ENCODE measurements at places on chromosomes 1 and 21. TPM values are rescaled to one million over a fixed set of nuclear protein-coding genes. Genes with fewer than 3 reads are reported as not detected.

ARHGAP30 gene
- 272 TPM for total RNA-seq

RNF115 gene
- 26.7 TPM for total RNA-seq

NEK2 gene
- total RNA-seq = 0.78 TPM

GRHL3 gene
- not detected for total RNA-seq

GPATCH2 gene
- 11.7 TPM for total RNA-seq

ADGRL2 gene
- not detected for total RNA-seq

DNASE2B gene
- not detected for total RNA-seq

AMY2B gene
- 31.7 TPM for total RNA-seq

NPPB gene
- total RNA-seq = not detected

DYNLT5 gene
- total RNA-seq = not detected

GRCh38 chr1:2982615-2983318 lies 38.5 kb upstream of the ACTRT2 start:
- peak; percentile 8 for DNase-seq
- H3K4me3 ChIP-seq = no peak overlapping the region
- H3K27me3 ChIP-seq = no peaks in the 10 kb centered on the region

DNA sequence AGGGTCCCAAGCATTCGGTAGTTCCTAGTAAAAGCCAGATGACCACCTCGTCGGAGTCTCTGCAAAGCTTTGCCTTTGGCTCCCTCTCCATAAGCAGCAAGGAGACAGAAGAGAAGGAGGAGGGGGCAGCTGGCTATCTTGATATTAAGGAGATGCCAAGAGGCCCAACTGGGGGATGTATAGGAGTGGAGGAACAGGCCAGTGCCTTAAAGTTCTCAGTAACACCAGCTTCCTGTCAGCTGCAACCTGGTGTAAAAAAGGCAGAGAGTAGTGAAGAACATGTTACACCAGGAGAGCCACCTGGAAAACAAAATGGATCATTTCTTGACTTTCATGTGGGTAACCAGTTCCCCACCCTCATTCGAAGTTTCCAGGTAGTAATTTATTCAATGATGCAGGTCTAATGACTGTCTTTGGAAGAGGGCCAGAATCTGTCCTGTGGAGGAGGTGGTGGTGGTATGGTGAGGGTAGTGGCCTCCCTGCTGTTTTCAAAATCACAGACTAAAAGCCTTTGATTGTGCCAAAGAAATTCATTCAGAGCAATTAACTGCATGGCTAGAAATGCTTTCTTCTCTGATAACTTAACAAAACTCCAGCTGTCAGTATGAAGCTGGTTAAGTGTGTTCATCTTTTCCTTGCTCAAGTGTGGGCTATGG lies 27.3 kb downstream of the TMEM200B start:
- H3K36me3 ChIP-seq = peaks cover 35% of the 10 kb centered on the region
- no peak overlapping the region for H3K27ac ChIP-seq
- no peaks in the 10 kb centered on the region for H3K27me3 ChIP-seq
- no peaks in the 10 kb centered on the region for H3K4me1 ChIP-seq
- H3K4me3 ChIP-seq = no peak overlapping the region

DNA sequence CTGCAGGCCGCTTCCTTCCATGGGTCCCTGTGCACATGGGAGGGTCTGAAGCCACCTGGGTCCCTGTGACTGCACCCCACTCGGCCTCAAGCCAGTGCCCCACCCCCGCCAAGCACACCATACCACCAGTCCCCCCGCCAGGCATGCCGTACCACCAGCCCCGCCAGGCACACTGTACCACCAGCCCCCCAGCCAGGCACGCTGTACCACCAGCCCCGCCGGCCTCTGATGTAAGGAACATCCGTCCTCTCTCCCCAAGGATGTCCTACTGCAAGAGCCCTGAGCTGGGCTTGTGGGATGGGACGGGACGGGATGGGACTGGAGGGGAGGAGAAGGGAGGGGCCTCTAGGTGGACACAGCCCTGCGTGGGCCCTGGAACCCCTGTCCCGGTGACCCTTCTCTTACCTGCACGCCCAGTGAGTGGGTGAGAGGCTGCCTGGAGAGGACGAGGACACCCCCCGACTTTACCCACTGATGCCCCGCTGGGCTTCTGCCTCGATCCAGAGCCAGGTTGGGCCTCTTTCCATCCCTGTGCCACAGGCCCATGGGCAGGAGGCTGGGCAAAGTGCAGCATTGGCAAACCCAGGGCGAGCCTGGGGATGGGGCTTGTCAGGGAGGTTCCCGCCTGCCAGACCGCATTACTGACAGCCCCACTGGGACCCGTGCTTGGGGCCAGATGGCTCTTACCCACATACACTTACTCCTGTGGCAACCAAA lies 40.8 kb upstream of the COL6A1 start:
- no peaks in the 10 kb centered on the region for H3K36me3 ChIP-seq
- H3K4me3 ChIP-seq = no peak overlapping the region
- no peaks in the 10 kb centered on the region for H3K4me1 ChIP-seq

GRCh38 chr1:46342084-46342656 lies 1.6 kb downstream of the NSUN4 start:
- peaks cover 12% of the 10 kb centered on the region for H3K36me3 ChIP-seq
- H3K4me1 ChIP-seq = peaks cover 18% of the 10 kb centered on the region
- DNase-seq = peak; percentile 53
- peak overlapping the region; percentile 97 for H3K27ac ChIP-seq

DNA sequence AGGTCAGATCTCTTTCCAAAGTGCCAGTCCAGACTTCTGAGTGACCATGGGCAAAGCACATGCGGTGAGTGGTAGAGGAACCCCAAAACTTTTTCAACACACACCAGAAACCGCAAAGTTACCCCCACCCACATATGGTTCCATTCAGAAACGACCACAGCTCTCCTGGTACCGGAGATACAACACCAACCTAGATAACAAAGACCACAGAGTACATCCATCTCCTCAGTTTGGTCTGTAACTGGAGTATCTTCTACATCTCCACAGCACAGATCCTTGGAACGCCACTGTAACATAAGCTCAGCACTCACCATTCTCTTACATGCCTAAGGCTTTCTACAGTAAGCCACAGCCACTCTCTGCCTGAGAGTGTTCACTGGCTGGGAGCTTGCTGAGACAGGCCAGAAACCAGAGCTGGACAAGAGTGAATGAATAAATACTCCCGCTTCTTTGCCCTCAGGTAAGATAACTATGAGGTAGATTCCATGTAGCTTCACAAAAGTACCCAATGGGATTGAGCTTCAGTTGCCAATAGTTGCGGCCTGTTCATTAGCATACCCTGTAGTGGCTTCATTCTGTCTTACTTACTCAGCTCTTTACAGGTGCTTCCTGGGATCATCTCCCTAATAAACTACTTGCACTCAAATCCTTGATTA lies 81.8 kb downstream of the SMYD3 start:
- DNase-seq = no peak
- no peak overlapping the region for H3K27ac ChIP-seq
- H3K36me3 ChIP-seq = no peaks in the 10 kb centered on the region
- H3K27me3 ChIP-seq = no peaks in the 10 kb centered on the region

- DNase-seq = peak; percentile 61
- no peaks in the 10 kb centered on the region for H3K27me3 ChIP-seq
- H3K4me1 ChIP-seq = peaks cover 38% of the 10 kb centered on the region
- H3K27ac ChIP-seq = peak within 1 kb of the TSS; percentile 73
- H3K4me3 ChIP-seq = peak within 1 kb of the TSS; percentile 87
- no peaks in the 10 kb centered on the region for H3K36me3 ChIP-seq
These were observed at the start of gene RCC2 for GRCh38 chr1:17439250-17440073. Gene RCC2, minus strand, starts transcription at chr1:17439677. Its CDS starts 1,163 bp downstream, at chr1:17438514.

- H3K4me3 ChIP-seq = no peak overlapping the region
- H3K36me3 ChIP-seq = no peaks in the 10 kb centered on the region
- DNase-seq = no peak
- no peaks in the 10 kb centered on the region for H3K27me3 ChIP-seq
These were observed 113.1 kb upstream of the GUCA2B start for GRCh38 chr1:42040159-42040558.

DNA sequence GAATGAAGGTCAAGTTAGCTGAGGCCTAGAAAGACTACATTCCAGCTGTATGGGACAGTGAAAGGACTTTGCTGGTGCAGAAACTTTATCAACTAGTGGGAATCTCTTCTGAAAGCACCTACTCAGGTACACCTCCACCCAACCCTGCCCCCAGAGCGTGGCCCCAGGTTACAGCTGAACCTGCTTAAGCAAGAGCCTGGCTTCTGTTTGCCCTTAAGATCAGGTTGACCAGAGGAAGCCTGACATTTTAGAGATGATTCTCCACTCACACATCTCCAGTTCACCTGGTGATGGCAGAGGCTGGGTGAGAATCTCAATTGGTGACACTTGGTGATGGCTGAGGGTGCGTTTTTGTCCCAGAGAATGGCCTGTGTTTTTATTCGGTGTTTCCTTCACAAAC lies 24.0 kb downstream of the ELAPOR1 start:
- H3K27ac ChIP-seq = no peak overlapping the region
- no peaks in the 10 kb centered on the region for H3K4me1 ChIP-seq
- H3K36me3 ChIP-seq = no peaks in the 10 kb centered on the region

DNA sequence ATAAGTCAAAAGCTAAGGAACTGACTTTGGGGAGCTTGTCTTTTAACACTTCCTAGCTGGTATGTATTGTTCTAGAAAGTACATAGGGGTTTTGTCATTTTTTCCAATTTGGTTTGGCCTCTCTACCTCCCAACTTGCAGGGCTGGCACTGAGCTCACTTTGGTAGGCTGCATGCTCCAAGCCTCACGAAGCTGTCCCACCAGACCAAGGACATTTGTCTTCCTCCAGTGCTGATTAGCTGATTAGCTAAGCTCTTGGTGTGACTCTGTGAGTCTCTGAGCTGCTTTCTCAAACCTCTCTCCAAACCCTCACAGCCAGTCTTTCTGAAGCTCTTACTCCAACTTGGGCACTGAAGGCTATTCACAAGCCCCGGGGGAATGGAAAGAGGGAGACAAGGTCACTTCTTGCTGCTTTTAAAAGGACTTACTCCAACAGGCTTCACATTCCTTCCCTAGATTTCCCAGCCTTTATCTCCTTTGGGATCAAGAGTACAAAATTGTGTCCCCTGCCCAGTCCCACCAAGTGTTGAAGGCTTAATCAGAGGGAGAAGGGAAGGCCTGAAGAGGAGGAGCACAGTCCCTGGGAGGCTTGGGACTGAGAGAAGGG lies 893 bp upstream of the CFAP45 start:
- H3K4me1 ChIP-seq = peaks cover 21% of the 10 kb centered on the region
- no peak for DNase-seq
- H3K27ac ChIP-seq = no peak overlapping the region
- H3K36me3 ChIP-seq = no peaks in the 10 kb centered on the region
- H3K27me3 ChIP-seq = no peaks in the 10 kb centered on the region

GRCh38 chr1:42978317-42979035 lies 19.8 kb upstream of the SLC2A1 start:
- DNase-seq = no peak
- H3K4me3 ChIP-seq = no peak overlapping the region
- H3K36me3 ChIP-seq = no peaks in the 10 kb centered on the region
- H3K27me3 ChIP-seq = no peaks in the 10 kb centered on the region
- H3K27ac ChIP-seq = no peak overlapping the region

DNA sequence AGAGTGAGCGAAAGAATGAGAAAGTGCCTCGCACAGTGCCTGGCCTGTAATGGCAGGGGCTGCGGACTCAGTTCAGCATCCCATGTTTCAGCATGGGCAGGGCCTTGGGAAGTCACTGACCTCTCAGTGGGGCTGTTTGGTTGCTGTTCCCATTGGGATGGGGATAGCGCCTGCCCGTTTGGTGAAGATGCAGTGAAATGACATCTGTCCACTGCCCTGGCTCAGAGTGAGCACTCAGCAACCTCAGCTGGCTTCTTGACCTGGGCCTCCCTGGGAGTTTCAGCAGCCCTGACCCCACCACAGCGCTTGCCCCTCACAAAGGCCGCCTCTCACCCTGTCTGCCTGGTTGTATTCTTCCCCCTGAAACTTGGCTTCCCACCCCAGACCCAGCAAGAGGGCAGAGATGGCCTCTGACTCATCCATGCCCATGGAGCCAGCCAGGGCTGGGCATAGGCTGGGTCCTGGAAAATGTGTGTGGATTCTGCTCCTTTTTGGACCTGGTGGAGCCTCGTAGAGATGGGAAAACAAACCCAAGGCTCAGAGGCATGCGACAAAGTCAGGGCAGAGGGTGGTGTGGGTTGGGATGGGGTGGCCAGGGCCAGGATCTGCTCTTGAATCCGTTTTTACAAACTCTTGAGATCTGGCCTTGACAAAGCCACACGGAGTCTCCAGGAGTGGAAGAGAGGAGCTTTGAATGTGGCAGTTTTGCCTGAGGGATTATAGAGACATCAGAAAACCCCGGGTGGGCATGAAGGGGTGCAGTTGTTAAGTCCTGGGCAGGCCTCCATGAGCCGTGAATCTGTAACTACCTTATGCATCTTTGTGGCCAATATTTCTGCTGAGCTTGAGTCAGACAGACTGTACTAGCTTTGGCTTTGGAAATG lies 1.2 kb downstream of the XKR8 start:
- peak overlapping the region; percentile 83 for H3K4me3 ChIP-seq
- peaks cover 30% of the 10 kb centered on the region for H3K4me1 ChIP-seq
- peak overlapping the region; percentile 46 for H3K27ac ChIP-seq
- H3K36me3 ChIP-seq = peaks cover 17% of the 10 kb centered on the region

DNA sequence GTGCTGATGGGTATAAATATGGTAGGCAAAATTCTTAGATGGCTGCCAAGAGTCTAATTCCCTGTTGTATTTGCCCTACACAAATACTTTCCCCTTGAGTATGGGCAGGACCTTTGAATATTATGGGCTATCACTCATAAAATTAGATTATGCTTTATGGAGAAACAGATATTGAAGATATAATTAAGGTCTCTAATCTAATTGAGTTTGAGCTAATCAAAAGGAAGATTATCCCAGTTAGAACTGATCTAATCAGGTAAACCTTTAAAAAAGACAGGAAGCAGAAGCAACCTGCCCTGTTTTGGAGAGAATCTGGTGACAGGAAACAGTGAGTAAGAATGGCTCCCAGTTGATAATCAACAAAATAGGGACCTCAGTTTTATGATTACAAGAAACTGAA lies 609.0 kb upstream of the PRMT6 start:
- H3K27me3 ChIP-seq = no peaks in the 10 kb centered on the region
- no peak overlapping the region for H3K4me3 ChIP-seq
- no peak overlapping the region for H3K27ac ChIP-seq
- H3K36me3 ChIP-seq = no peaks in the 10 kb centered on the region
- H3K4me1 ChIP-seq = no peaks in the 10 kb centered on the region

DNA sequence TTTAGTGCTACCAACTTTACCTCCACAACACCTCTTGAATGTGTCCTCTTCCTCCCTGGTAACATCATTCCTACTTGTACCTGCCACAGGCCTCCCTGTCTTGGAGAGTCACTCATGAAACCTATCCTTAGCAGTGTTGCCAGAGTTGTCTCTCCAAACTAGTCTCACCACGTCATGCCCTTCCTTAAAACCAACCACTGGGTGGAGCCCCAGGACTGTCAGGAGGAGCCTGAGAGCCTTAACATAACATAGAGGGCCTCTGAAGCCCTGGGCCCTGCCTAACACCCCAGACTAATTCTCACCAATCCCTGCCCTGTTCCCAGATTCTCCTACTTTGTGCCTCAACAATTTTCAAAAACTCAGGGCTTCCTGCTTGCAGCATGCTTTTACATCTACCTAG lies 65.3 kb downstream of the ZNF697 start:
- H3K27ac ChIP-seq = no peak overlapping the region
- peak; percentile 9 for DNase-seq
- H3K36me3 ChIP-seq = no peaks in the 10 kb centered on the region
- H3K4me1 ChIP-seq = no peaks in the 10 kb centered on the region

All from natural killer cell (primary cell).